ENCODE measurements at places on chromosomes 11 and 22.
A peak's percentile ranks its signal among the peaks of the same experiment; 100 is the strongest.

- DNase-seq: no peak
Observed at GRCh38 chr11:35150454-35150853, 11.5 kb downstream of the CD44 start.

DNA sequence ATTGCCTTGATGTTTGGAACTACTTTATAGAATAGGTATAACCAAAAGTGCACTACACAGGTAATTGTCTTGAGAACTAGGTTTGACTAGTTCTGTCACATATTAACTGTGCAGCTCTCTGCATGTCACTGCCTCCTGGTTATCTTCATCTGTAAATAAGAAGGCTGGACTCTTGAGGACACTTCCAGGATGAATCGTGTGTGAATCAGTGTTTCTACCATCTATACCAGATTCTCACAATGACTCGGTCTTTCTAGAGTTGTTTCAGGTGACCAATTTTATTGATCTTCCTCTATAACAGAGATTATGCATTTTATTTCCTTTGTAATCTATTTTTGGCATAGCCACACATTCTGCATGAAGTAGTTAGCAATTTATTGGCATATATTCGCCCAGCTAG lies 1181.0 kb upstream of the TENM4 start:
- no peak for DNase-seq

GRCh38 chr22:25680956-25681355 lies 61.0 kb upstream of the MYO18B start:
- no peak for DNase-seq

- no peak for DNase-seq
Observed at GRCh38 chr11:41461057-41461681, 1.7 kb upstream of the LRRC4C start.

DNA sequence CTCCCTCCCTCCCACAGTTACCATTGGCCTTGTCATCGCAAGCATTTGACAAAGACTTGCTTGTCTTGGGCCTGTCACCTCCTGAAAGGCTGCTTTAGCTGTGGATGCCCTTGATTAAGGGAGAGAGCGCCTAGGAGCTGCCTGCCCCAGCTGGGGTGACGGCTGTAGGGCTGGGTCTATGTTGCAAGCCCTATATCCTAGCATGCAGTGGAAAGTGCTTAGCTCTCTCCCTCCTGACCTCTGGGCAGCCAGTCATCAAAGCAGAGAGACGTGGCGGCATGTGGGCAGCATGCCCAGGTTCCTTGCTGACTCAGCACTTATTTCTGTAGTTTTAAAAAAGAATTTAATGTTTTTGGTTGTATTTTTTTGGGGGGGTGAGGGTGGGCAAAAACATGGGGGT lies 75.9 kb downstream of the BARX2 start:
- DNase-seq: no peak

GRCh38 chr11:61390161-61390560 lies 2.2 kb upstream of the TMEM216 start:
- DNase-seq: no peak

- DNase-seq: no peak
Observed at GRCh38 chr22:17828502-17829080, 54.3 kb upstream of the BID start.

DNA sequence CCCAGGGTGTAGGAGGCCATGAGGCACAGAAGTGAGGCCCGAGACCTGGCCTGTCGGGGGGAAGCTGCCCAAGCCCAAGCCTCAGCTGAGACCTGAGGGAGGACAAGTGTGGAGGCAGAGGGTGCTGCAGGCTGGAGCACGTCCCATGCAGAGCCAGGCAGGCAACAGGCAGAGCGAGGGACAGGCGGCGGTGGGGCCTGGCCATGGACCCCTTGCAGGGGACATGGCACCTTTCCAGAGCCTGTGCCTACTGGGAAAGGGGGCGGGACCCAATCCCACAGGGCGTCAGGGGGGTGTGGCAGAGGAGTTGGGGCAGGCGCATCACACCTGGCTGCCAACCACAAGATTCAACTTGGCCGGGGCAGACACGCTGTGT lies 4.3 kb downstream of the TNNI2 start:
- DNase-seq: no peak

DNA sequence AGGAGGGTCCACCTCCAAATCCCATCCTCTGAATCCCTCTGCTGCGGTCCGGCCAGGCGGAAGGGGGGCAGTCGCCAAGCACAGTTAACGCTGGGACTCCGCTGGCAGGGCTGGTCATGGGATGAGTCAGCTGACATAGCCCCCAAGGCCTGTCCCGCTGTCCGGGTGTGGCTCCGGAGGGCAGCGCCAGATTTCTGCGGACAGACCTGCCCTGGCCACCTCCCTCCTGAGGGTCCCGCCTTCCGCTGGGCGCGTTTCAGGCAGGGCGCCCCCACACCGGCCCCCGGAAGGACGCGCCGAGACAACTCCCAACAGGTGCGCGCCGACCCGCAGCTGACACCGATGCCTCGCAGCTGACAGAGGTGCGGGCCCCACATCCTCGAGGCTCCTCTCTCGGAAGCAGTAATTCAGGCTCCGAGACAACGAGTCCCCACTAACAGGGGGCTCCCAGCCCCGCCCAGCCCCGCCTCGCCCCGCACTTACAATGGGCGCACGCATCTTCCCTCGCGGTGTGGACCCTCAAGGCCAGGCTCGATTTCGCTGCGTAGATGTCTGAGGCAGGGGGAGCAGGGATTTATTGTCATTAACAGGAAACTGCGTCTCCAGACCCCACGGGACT lies 607 bp downstream of the PLAAT3 start:
- DNase-seq: no peak

DNA sequence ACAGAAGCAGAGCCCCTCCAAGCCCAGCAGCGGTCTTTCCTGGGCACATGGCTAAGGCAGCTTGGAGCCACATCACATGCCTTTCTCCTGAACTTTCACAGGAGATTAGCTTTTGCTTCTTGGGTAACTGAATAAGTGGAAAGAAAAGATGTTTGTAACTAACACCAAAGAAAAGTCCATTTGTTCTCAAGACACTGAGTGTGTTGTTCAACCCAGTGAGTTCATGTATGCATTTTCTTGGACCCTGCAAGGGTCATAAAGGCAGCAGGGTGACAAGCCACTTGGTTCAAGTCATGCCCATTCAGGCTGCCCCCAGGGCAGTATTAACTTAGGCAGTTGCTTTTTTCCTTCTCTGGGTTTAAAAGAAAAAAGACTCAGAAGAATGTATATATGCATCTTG lies 203.4 kb downstream of the FAM76B start:
- no peak for DNase-seq

GRCh38 chr11:131982154-131982553 lies 611.7 kb downstream of the NTM start:
- no peak for DNase-seq

- no peak for DNase-seq
Observed at GRCh38 chr11:71145988-71146824, 106.2 kb downstream of the SHANK2 start.

- DNase-seq: no peak
Observed at GRCh38 chr11:92870196-92870832, 99.1 kb upstream of the MTNR1B start.

- no peak for DNase-seq
Observed at GRCh38 chr11:58992489-58992888, 53.2 kb downstream of the GLYATL1 start.

GRCh38 chr11:73226297-73227006 lies 8.4 kb downstream of the P2RY2 start:
- DNase-seq: no peak

- no peak for DNase-seq
Observed at GRCh38 chr11:59197991-59198390, 14.7 kb downstream of the MPEG1 start.

DNA sequence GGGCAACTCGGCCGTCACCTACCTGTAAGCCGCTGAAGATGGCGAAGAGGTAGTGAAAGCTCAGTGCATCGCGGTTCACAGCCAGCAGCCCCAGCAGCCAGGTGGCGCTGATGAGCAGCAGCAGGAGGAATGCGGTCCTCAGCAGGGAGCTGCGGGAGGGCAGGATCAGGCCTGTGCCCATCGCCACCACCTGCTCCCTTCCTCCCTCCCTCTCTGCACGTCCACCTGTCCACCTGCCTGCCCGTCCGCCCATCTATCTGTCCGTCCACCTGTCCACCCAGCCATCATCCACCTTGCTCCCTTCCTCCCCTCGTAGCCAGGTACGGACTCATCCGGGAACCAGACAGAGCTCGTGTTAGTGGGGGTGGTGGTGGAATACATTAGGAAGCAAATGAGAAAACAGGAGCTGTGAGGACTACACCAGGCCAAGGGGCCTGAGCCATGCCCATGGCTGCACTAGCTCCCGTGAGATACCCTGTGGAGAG lies 32.2 kb downstream of the TRMU start:
- no peak for DNase-seq

- no peak for DNase-seq
Observed at GRCh38 chr22:44372611-44373010, 59.9 kb upstream of the SHISAL1 start.

- no peak for DNase-seq
Observed at GRCh38 chr11:134555510-134555909, 143.5 kb upstream of the B3GAT1 start.

DNA sequence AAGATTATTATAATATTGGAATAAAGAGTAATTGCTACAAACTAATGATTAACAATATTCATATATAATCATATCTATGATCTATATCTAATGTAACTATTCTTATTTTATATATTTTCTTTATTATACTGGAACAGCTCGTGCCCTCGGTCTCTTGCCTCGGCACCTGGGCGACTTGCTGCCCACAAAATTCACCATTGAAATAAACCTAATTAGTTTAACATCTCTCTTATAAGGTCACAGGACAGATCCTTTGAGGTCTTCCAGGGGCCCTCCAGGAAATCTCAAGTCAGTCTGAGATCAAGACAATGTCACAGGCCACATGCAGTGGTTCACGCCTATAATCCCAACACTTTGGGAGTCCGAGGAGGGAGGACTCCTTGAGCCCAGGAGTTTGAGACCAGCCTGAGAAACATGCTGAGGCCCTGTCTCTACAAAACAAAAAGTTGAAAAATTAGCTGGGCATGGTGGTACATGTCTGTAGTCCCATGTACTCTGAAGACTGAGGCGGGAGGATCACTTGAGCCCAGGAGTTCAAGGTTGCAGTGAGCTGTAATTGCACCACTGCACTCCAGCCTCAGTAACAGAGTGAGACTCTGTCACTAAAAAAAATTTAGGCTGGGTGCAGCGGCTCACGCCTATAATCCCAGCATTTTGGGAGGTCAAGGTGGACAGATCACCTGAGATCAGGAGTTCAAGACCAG lies 6.6 kb upstream of the TXNRD2 start:
- no peak for DNase-seq

DNA sequence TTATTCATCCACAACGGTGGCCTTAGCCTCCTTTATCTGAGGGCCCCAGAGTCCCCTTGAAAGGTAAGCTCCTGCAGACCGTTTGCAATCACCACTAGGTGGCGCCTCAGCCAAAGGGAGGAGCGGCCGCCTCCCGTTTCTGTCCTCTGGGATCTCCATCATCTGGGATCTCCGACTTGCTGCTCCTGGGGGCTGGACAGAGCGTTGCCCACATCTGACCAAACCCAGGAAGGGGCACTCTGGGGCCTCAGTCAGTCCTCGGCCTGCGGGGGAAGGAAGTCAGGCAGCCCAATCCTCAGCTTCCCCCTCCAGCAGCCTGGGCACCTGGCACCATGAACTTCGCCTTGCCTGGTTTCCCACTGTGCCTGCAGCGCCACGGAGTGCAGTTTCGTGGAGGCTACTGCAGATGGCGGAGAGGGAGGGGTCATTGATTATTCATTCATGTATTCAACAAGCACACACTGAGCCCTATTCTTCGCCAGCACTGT lies 23.5 kb downstream of the TP53I11 start:
- peak; percentile 4 for DNase-seq

DNA sequence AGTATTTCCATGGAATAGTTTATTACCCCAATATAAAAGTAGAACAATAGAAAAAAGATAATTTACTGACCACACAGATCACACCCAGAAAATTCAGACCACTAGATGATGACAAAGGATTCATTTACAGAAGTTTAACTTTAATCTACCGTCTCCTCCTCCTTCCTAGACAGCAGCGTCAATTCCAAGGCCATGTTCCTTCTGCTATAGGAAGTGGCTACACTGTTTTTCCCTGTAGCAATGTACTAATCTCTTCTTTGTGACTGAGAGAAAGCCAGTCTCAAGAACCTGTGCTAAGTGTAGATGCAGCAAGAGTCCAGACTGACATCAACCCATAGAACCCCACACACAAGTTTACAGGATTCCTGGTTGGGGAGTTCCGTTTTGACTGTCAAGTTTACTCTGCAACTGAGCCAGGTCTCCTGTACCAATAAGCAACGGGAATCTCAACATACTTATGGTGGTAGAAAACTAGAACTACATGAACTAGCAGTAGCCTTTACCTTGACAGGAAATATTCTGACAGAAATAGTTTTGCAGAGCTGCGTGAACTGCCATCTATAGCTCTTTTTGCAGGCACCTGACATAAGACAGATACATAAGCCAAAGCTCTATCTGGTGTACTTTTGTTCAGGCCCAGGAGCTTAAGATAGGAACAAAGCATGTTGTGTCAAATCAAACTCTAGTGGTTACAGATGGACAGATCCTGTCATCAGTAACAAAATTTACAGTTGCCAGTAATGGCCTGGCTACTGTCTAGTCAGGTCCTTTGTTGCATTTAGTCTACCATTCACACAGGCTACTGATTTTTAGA lies 42.9 kb downstream of the MRTFA start:
- DNase-seq: no peak

- DNase-seq: no peak
Observed at GRCh38 chr22:37205046-37205445, 7.2 kb downstream of the SSTR3 start.

GRCh38 chr11:86940122-86940777 lies 14.9 kb downstream of the FZD4 start:
- no peak for DNase-seq

GRCh38 chr22:46051646-46052045 lies 74.7 kb upstream of the WNT7B start:
- no peak for DNase-seq

- DNase-seq: no peak
Observed at GRCh38 chr11:11512929-11513328, 108.9 kb downstream of the GALNT18 start.

GRCh38 chr11:110377434-110377833 lies 52.3 kb upstream of the FDX1 start:
- DNase-seq: no peak

GRCh38 chr22:42603427-42603826 lies 11.3 kb downstream of the POLDIP3 start:
- DNase-seq: no peak

- peak; percentile 40 for DNase-seq
Observed at GRCh38 chr11:69352715-69353319, 58.9 kb downstream of the MYEOV start.

- DNase-seq: no peak
Observed at GRCh38 chr22:21457023-21457787, 10.0 kb upstream of the TMEM191C start.
